ENCODE measurements at places on chromosomes 2 and 18.

DNA sequence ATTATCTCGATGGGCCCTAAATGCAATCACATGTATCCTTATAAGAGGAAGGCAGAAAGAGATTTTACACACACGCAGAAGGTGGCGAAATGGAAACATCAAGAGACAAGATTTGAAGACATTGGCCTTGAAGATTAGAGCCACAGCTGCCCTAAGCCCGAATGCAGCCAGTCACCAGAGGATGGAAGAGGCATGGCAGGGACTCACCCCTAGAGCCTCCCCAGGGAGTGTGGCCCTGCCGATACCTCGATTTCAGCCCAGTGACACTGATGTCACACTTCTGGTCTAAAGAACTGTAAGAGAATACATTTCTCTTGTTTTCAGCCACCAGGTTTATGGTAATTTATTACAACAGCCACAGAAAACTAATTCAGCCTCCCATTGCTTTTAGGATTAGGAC lies 17.4 kb downstream of the TTC39C start:
- DNase-seq = no peak

- no peak for DNase-seq
These were observed 72.3 kb upstream of the ITGA4 start for GRCh38 chr2:181384923-181385322.

DNA sequence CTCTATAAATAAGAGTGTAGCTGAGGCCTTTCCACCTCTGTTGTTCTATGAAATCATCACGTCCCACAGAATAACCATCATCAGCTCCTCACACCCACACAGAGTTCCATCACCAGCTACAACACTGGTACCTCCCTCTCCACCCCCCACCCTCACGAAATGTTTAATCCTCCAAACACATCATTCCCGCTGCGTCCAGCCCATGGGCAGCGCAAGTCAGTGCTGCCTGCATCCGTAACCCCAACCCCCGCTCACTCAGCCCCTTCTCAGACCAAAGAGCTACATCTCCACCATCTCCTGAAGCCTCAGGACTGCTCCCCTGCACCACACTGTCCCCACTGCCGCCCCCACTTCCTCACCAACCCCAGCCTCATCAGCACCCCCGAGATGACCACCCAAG lies 19.4 kb downstream of the DNMT3A start:
- no peak for DNase-seq

GRCh38 chr2:197838036-197838435 lies 33.6 kb downstream of the PLCL1 start:
- no peak for DNase-seq

DNA sequence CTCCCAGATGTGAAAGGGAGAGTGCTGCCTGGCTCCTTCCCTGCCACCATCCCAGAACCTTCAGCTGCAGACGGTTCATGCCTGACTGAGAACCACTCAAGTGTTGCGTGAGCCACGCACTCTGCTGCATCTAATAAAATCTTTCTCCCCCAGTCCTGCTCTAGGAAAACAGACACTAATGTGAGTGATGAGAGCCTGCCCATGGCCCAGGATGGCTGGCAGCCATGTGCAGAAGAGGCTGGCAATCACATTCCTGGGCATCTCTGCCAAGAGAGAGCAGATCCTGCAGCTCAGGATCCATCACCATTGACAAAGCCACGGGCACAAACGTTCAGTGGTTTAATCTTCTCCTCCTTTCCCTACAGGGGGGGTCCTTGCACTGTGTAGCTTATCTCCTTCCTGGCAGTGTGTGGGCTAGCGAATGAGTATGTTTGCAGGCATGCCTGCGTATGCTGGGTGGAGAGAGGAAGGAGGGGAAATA lies 477.5 kb downstream of the SLC4A3 start:
- DNase-seq = peak; percentile 11

DNA sequence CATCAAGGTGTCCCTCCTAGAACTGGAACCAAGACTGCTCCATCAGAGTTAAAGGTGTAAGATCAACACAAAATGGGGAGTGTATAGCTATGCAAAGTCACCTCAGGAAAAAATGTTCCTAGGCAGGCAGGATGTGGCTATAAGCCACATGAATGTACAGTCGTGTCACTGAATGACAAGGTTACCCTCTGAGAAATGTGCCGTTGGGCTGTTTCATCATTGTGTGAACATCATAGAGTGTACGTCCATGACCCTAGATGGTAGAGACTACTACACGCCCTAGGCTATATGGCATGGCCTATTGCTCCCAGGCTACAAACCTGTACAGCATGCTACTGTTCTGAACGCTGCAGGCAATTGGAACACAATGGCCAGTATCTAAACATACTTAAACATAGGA lies 24.5 kb downstream of the TYMS start:
- DNase-seq = no peak

DNA sequence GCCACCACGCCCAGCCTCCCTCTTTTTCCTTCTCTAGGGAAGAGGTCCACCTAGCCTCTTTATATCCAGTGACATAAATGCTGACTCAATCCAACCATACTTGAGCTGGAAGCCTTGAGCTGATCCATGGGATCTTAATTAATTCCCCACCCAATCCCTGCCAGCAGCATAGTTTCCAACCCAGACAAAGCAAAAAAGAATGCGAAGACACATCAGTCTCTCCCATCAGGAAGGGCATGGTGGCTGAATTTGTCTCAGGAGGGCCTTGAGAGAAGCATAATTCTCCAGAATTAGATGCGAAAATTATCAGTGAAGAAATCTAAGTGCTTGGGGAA lies 22.5 kb downstream of the CASP10 start:
- no peak for DNase-seq

GRCh38 chr2:29475499-29475898 lies 360.3 kb downstream of the CLIP4 start:
- DNase-seq = no peak
